Activated naive CD4-positive, alpha-beta T cell treated with anti-CD3 and anti-CD28 coated beads for 36 hours (primary cell): ENCODE measurements at places on chromosomes 2 and 18. TPM values are rescaled to one million over a fixed set of nuclear protein-coding genes. Genes with fewer than 3 reads are reported as not detected.

DNA sequence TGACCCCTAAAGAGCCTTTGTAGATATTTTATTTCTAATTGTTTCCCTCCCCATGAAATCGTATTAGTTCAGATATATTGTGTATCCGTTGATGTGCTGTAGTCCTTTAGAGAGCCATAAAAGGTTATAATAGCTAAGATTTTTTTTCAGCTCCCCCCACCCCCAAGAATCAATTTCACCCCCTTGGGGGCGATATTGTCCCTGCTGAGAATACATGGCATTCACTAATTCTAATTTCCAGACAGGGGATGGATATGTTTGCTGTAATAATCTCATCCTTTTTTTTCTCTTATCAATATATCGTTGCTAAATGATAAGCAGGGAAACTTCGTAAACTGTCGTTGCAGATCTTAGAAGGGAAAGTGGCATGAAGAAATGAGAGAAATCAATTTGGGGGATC lies 530.7 kb downstream of the TMEM182 start:
- H3K36me3 ChIP-seq, result no peaks in the 10 kb centered on the region
- no peaks in the 10 kb centered on the region for H3K4me1 ChIP-seq
- DNase-seq, result no peak
- no peak overlapping the region for H3K4me3 ChIP-seq

GRCh38 chr18:56436651-56437050 lies 201.7 kb downstream of the TXNL1 start:
- peaks cover 3% of the 10 kb centered on the region for H3K27me3 ChIP-seq
- H3K27ac ChIP-seq, result no peak overlapping the region
- no peak for DNase-seq
- no peaks in the 10 kb centered on the region for H3K36me3 ChIP-seq
- no peaks in the 10 kb centered on the region for H3K4me1 ChIP-seq

DNA sequence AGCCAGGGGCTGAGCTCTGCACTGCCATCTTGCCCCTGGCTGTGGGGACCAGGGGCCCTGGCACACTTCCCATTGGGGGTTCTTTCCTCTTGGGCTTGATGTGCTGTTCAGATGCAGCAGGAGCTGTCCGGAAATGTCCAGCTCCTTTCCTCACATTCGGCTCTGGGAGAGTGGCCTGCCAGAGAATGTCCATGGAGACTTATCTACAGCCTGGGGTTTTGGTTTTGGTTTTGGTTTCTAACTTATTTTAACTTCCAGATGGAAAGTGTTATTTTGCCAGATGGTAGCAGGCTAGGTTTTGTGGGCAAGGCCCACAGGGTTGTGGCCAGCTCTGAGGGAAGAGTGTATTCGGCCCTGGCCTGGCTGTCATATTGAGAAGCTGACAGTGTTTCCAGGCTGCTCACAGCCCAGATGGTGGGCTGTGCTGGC lies 177.3 kb downstream of the ANKRD30B start:
- DNase-seq, result no peak
- no peak overlapping the region for H3K27ac ChIP-seq
- H3K36me3 ChIP-seq, result no peaks in the 10 kb centered on the region
- H3K4me3 ChIP-seq, result no peak overlapping the region
- H3K27me3 ChIP-seq, result no peaks in the 10 kb centered on the region

DNA sequence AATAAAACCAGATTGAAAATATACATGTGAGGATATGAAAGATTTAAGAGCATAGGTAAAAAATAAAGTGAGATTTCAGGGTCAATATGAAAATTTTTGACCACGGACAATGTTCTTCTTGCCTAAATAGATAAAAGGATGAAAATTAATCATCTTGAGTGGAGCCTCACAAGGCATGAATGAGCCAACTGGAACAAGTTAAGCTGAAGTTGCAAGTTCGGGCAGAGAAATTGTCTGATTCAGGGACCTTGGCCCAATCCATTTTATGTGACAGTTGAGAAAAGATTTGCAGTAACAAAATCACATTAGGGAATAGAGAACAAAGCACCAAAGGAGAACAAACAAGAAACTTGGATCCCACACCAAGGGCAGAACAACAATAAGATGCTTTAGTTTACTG lies 305.3 kb downstream of the TMX3 start:
- no peaks in the 10 kb centered on the region for H3K4me1 ChIP-seq
- H3K36me3 ChIP-seq, result no peaks in the 10 kb centered on the region
- H3K4me3 ChIP-seq, result no peak overlapping the region
- H3K27ac ChIP-seq, result no peak overlapping the region
- no peak for DNase-seq

- no peak overlapping the region for H3K27ac ChIP-seq
- no peak overlapping the region for H3K4me3 ChIP-seq
- no peak for DNase-seq
- H3K4me1 ChIP-seq, result peaks cover 7% of the 10 kb centered on the region
Observed at GRCh38 chr2:215727507-215728503, 285.5 kb downstream of the MREG start.

- no peaks in the 10 kb centered on the region for H3K27me3 ChIP-seq
- peaks cover 17% of the 10 kb centered on the region for H3K36me3 ChIP-seq
- peaks cover 20% of the 10 kb centered on the region for H3K4me1 ChIP-seq
- H3K4me3 ChIP-seq, result no peak overlapping the region
- DNase-seq, result no peak
Observed at GRCh38 chr2:20351555-20352229, 1.0 kb upstream of the PUM2 start.

- H3K27ac ChIP-seq, result no peak overlapping the region
- H3K27me3 ChIP-seq, result no peaks in the 10 kb centered on the region
- no peak for DNase-seq
- H3K4me3 ChIP-seq, result no peak overlapping the region
- H3K36me3 ChIP-seq, result peaks cover 3% of the 10 kb centered on the region
Observed at GRCh38 chr2:54964816-54965215, 85.4 kb downstream of the RTN4 start.

ACVR1C gene
- 3.5 TPM for total RNA-seq

REG1A gene
- not detected for total RNA-seq
